ENCODE measurements at places on chromosomes 1 and 21. TPM values are rescaled to one million over a fixed set of nuclear protein-coding genes. Genes with fewer than 3 reads are reported as not detected.

- DNase-seq, result no peak
These were observed 99.5 kb downstream of the BCAR3 start for GRCh38 chr1:93581917-93582850.

- DNase-seq, result no peak
These were observed 42.2 kb upstream of the POU3F1 start for GRCh38 chr1:38088791-38089190.

Gene GPA33
- total RNA-seq, result 0.16 TPM

DNA sequence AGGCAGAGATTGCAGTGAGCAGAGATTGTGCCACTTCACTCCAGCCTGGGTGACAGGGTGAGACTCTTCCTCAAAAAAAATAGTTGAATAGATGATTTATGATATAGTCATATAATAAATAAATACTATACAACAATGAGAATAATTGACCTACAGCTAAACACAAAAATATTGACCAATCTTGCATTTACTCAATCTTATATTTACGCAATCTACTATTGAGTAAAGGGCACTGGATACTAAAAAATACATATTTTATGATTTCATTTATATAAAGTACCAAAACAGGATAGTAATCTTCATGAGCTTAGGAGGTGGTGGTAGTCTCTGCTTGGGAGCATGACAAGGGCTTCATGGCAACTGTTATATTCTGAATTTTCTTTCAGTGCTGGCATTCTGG, 19.1 kb upstream of the GBP3 start:
- no peak for DNase-seq

- no peak for DNase-seq
These were observed 128.1 kb upstream of the CTTNBP2NL start for GRCh38 chr1:112267929-112268328.

- no peak for DNase-seq
These were observed 245.4 kb upstream of the CHRM3 start for GRCh38 chr1:239140968-239141367.

DNA sequence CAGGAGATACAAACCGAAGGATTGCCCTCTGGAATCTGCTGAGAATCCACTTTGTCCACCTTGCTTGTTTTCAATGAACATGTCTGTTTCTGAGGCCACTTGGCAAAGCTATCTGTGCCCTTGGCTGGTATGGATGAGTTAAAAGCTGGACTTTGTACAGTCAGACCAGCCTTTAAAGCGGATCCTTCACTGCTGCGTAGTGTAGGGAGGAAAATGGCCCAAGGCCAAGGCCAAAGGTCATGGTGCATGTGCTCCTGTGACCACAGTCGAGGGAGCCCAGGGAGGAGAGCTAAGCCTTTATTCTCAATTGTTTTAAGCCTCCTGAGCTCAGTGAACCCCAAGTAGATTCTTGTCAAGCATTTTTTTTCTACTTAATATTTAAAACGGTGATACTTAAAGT, 37.0 kb downstream of the KCNJ15 start:
- no peak for DNase-seq

GRCh38 chr1:154557248-154557938, 1.1 kb downstream of the UBE2Q1 start:
- DNase-seq, result no peak

Gene BNIPL
- 1.8 TPM for total RNA-seq

DNA sequence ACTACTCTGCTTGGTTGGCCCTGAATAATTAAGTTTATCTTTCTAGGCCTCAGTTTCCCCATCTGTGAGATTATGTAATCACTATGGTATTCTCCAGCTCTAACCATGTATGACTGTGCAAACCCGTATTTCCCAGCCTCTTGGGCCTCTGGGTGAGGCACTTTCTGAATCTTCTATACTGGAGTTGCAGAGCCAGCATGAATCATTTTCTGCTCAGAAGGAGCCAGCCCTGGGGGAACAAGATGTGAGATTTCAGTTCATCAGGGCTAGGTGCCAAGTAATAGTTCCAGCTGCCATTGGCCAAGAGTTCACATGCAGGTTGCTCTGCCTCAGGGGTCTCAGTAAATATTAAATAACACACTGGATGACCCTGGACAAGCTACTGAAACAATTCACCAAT, 47.7 kb upstream of the USP24 start:
- no peak for DNase-seq

DNA sequence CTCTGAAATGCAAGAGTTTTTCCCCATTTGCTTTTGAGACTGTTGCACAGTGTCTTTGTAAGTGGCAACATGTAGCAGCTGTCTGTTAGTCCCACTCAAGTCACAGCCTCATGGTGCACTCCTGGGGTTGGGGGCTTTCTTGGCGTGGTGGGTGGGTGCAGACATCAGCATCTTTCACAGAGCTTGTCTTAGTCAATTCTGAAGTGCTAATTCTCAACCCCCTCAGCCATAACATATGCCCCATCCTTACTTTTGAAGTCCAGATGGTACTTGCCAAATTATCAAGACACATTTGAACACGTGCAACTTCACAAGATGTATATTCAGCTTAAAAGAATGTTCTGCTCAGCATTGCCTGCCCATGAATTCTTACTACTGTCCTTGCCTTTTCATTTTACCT, 87.1 kb downstream of the VCAM1 start:
- no peak for DNase-seq

Gene CNTN2
- total RNA-seq, result not detected

Gene TIAM1
- 41.5 TPM for total RNA-seq

- DNase-seq, result no peak
These were observed 48.4 kb downstream of the NEK7 start for GRCh38 chr1:198205016-198205684.

Gene COL24A1
- total RNA-seq, result not detected

DNA sequence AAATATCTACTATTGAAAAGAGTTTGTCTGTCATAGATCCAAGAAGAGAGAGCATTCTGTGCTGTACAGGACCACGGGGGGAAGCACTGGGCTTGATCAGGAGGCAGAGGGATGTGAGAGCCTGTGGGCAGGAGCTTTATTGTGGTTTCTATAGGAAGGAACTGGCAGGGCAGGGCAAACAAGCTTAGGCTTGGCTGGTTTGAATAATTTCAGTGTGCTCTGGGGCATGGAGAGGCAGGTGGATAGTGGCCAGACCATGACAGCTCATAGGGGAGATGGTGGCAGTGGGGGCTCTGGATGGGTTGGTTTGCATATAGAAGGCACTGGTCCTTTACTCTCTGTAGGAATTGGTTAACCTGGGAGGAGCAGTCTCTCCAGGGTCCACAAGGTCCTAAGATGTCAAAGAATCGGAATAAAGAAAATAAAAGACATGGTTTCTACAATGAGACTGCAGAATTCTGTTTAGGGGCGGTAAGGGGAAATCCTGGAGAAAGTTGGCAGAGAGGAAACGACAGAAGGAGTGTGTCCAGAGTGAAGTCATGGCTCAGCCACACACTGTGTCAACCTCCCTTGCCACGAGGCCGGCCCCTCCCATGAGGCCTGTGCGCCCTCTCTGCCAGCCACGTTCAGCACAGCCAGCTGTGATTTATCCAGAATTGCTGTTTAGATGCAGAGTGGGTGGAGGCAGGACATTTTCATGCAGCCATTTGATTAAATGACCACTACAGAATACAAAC, 81.7 kb upstream of the PGBD5 start:
- no peak for DNase-seq

- no peak for DNase-seq
These were observed 212.9 kb downstream of the KCNH1 start for GRCh38 chr1:210920716-210921694.

DNA sequence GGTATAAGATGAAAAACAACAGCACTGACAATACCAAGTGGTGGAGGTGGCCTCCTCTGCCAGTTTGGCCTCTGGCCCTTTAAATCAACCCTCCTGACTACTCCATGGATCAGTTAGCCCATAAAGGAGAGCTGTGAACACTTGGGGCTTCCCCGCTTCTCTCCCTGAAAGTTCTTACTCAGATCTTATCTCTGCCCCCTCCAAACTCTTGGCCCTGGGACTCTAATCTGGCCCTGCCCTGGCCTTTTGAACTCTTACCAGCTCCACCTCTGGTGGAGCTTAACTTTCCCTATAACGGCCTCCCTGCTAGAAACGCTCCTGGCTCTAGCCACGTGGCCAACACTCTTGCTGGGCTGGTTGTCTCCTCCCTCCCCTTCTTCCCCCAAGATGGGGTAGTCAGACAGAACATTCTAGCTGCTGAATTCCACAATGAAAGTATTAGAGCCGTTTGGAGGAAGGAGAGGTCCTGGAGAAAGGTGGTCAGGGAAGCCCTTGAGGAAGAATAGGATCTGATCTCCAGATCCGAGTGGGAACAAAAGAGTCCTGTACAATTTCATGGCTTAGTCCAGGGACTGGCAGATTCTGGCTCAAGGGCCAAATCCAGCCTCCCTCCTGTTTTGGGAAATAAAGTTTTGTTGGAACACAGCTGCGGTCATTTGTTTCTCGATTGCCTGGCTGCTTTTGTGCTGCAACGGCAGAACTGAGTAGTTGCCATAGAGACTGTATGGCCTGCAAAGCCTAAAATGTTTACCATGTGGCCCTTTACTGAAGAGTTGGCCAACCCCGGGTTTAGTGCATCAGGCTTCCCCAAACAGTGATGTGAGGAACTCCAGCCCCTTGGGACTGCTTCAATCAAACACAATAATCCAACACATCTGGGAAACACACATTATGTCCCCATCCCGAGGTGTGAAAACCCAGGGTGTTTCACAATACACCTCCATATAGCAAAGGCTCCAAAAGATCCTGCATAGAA, 9.5 kb upstream of the PIGR start:
- DNase-seq, result no peak

- DNase-seq, result no peak
These were observed 133.0 kb upstream of the SAMSN1 start for GRCh38 chr21:14678973-14679574.

Gene RGS1
- 15.7 TPM for total RNA-seq

- DNase-seq, result no peak
These were observed 1.4 kb downstream of the PEAR1 start for GRCh38 chr1:156894711-156895454.

DNA sequence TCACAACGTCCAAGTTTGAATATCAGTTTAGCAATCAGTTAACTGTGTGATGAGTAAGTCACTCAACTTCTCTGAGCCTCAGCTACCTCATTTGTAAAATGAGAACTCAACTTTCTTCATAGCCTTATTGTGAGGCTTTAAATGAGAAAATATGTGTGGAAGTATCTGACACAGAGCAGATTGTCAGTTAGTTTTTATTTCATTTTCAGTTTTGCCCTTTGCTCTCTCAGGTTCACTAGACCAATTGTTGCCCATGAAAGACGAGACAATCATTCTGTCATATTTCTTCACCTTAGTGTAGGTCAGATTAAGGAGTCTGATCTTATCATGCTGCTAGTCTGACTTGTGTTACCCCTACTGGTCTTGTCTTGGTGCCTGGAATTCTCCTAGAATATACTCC, 232.8 kb upstream of the PTBP2 start:
- DNase-seq, result no peak

GRCh38 chr1:23466423-23466989, 17.5 kb downstream of the ASAP3 start:
- DNase-seq, result no peak

Gene NKAIN1
- total RNA-seq, result 0.63 TPM

Gene TEDDM1
- not detected for total RNA-seq

DNA sequence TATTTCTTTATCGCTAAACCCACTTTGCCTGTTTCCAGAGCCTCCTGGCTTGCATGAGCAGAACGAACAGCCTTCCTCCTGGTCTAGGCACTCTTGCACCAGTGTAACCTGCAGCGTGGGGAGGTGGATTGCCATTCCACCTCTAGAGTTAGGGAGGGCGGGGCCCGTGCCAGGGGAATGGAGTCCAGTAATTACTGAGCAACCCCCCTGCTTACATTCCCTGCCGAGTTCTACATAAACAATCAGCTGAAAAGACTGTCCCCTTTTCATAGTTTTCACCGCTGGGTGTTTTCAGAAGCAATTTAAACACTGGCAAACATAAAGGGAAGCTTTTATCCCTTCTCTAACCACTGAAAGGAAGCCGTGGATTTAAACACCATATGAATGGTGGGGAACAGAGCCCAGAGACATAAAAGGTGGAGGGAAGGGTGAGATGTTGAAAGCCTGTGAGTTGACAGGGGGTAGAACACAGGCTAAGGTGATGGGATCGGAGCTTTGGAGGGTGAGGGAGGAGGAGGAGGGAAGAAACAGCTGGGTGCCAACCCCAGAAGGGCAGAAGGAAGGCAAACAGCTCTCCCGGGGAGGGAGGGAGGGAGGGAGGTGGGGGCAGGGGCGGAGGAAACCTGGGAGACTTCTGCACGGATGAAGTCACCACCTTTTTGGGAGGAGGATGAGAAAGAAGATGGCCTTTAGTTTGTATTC, 68.0 kb upstream of the WDR26 start:
- no peak for DNase-seq

DNA sequence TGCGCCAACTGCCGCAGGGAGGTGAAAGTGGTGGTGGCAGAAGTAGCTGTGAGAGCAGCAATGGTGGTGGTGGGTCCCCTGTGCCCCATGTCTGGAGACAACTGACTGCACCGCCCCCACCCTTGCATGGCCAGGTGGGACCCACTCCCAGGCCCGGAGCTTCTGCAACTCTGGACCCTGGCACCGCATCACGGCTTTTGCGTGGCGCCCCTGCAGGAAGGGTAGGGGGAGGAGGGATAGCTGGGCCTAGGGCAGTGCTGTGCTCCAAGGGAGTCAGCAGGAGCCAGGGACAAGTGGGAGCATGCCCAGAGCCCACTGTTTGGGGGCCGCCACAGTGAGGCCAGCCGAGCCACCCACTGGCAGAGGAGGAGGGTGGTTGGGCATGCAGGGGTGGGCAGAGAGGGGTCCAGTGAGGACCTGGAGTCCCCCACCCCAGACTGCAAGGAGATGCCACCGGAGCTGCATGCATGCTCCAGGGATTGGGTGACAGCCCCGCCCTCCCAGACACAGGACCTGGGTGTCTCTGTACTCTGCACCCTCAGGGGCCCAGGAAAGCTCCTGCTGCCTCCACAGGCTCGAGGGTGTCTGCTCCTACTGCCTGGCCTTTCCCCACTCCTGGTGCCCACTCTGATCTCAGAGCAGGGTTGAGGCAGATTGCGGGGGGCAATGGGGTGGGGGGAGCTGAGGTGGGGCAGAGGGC, 9.8 kb upstream of the CTTNBP2NL start:
- DNase-seq, result no peak

Gene GJA4
- not detected for total RNA-seq

GRCh38 chr1:236717811-236718210, 31.5 kb downstream of the ACTN2 start:
- no peak for DNase-seq

GRCh38 chr1:232260861-232261260, 369.1 kb downstream of the SIPA1L2 start:
- DNase-seq, result no peak

DNA sequence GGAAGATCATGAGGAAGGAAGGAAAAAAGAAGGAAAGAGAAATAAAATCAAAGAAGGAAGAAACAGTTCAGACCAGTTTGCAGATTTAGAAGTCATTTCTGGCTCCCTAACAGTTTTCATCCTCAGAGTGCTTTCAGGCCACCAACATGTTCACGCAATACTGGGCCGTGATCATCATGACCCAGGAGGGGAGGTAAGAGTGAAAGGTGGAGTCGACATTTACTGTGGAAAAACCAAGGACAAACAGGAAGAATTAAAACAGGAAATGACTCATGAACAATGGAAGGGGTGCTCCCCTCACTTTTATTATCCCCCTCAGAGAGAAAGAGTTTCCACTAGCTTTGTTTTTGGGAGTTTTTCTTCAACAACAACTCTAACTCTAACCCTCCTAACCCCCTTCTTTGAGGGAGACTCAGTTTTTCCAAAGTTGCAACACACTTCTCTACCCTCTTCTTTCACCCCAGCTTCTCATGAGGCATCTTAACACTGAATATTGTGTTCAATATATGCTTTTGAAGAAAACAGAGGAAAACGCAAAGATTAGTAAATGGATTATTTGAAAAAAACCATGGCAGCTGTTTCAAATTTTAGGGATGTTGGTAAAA, 60.4 kb downstream of the VANGL2 start:
- no peak for DNase-seq
